ENCODE measurements at places on chromosomes 7 and 10.

DNA sequence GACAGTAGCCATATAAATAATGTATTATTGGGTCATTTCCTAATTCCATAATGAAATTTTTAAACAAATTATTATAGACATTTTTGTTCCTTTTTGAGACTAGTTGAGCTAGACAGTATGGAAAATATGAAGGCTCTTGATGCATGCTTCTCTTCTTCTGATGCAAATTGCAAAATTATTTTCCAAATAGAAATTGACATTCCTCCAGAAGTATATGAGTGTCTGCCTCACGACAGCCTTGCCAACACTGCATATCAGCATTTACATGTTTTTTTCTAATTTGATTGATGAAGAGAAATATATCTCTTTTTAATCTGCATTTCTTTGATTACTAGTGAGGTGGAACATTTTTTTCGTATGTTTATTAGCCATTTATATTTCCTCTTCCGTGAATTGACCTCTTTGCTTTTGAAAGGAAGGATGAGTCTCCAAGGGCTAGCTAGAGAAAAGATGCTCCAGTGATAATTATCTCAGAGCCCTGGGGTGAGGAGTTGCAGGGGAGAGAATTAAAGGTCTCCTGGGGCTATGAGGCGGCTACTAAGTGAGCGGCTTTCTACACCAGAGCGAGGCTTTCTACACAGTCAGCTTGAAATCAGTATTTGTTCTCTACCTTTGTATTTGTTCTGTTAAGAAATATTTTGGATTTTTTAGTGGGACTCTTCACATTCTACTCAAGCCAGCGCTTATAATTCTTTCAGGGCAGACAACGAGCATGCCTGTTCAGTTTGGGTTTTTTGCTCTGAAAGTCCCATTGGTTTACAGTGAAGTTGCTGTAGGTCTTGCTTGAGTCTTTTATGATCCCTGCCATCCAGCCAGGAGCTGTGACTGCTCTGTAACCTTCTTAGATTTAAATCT, 712.2 kb upstream of the GALNT17 start:
- DNase-seq: no peak

GRCh38 chr7:45579391-45579801, 5.2 kb downstream of the ADCY1 start:
- DNase-seq: no peak

DNA sequence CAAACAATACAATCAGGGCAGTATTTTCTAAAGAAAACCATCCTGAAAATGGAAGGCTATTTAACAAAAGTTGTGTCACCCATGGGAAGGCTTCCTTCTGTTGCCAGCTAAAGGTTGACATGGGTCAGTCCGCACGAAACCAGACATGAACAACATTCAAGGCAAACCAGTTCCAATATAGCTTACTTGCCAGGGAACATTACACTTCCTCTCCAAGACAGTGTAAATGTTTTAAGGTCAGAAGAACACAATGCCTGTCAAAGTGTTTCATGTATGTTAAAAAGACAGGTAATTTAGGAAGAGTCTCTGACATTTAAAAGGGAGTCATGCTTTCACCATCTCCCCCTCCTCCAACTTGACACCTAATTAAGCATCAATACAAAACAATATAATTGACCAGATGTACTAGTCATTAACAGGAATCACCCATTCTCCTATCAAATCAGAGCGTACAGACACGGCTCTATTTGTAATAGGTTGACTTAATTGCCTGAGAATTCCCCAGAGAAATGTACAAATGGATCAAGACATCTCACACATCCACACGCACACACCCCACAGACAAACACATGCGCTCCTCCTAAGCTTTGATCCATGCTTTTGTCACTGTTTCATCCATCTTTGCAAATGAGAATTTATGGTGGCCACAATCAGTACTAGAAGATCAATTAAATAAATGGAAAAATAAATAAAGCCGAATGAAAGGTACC, 69.5 kb downstream of the CACNA2D1 start:
- DNase-seq: no peak

- no peak for DNase-seq
These were observed 9.7 kb downstream of the HYCC1 start for GRCh38 chr7:23004247-23004520.

- DNase-seq: no peak
These were observed 78.7 kb downstream of the ZFAND4 start for GRCh38 chr10:45593938-45594275.

DNA sequence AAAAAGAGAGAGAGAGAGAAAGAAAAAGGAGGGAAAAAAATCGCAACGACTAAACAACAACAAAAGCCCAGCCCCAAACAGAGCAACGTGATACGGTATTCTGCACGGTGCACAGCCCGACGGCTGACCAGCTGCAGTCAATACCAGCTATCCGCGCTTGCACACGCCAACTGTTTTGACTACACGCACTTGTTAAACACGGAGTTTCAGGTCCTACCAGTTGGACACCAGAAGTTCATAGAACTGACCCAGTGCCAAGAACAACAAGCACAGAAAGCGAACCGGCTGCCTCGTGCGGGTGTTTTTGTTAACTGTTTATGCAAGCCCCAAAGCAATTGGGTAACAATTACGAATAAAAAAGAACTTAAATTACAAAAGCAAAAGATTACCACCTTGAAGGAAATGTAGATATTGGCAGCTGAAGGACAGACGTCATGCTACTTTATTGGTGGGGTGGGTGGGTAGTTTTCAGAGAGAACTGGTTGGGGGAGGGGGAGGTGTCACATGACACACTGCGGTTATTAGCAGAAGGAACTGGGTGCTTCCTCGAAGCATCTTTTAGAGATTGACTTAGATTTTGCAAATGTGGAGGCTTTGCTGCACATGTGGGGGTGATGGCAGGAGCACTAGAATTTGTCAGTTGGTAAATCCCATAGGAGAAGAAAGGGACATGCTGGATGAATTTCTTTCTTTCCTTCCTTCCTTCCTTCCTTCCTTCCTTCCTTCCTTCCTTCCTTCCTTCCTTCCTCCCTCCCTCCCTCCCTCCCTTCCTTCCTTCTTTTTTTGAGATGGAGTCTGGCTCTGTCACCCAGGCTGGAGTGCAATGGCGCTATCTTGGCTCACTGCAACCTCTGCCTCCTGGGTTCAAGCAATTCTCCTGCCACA, 110.6 kb upstream of the EFCAB10 start:
- no peak for DNase-seq

DNA sequence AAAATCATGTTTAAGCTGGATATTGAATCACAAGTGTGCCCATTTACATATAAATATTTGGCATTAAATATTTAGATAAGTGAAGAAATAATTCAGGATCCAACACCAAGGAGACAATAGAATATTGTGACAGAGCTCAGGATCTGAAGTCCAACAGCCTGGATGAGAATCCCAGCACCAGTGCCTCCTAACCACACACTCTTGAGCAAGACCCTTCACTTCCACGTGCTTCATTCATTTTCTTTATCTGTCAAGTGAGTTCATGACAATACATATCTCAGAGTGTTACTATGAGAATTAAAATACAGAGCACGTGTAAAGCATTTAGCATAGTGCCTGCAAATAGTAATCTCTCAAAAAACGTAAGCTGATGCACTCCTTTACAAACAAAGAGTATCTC, 78.4 kb upstream of the IKZF1 start:
- no peak for DNase-seq

DNA sequence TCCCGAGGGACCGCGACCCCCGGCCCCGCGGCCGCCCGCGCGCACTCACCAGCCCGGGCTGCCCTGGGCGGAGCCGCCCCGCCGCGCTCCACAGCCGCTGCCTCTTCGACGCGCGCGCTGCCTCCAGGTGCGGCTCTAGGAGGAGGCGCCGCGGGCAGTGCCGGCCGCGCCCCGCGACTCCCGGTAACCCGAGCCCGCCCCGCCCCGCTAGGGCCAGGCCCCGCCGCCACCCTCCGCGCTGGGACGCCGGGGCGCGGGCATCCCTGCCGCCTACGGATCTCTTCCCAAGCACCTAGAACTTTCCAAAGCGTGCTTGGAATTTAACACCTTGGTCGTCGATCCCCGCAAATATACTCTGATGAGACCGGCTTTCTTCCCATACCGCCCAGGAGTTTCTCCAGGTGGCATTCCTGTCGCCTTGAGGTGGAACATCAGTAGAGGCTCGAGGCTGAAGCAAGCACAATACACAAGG, at the start of gene SLC26A5:
Gene SLC26A5, minus strand, starts transcription at position 159 of the 472 bp plus-strand sequence. CDS start 24,693 bp downstream, outside the sequence.
- DNase-seq: no peak

GRCh38 chr10:100882671-100883311, 30.0 kb upstream of the SLF2 start:
- DNase-seq: no peak

DNA sequence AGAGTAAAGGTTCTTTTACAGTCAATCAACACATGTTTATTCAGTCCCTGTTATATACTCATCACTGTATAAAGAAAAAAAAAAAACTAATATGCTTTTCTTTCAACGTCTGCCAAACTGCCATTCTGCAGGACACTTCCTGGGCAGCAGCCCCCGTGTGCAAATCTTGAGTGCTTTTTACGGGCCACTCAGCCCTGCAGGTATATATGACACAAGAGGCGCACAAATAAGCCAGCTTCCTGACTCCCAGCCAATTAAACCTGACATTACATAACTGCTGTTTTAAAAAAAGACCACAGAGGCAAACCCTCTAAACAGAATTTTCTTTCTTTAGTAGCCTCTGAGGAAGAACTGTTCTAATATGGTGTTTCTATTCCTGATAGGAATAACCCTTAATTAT, 263.0 kb upstream of the NEBL start:
- DNase-seq: no peak

DNA sequence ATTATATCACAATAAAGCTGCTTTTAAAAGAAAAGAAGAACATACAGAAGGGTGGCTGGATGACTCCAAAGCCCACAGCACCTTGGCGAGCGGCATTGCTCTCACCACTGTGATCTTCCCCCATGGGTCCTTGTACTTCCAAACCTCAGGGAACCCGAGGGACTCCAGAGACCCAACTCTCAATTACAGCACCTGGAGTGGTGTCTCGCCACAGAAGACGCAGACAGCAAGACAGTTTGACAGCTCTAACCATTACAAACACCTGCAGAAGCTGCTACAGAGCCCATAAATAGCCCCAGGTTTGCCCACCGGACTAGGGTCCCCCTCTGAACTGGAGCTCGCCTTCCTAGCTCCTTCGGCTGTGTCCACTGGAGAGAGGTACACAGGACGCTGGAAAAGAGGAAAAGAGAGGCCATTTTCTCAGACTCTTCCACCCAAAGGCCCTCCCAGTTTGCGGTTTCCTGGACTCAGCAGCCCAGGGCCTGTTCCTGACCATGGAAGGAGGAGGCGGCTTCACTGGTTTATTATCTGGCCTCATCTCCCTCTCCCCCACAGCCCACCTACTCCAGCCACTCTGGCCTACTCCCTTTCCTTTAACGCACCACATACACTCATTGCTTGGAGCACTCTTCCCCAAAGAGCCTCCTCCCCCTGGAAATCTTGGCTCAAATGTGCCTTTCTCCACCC, 1.9 kb downstream of the PIK3AP1 start:
- no peak for DNase-seq

DNA sequence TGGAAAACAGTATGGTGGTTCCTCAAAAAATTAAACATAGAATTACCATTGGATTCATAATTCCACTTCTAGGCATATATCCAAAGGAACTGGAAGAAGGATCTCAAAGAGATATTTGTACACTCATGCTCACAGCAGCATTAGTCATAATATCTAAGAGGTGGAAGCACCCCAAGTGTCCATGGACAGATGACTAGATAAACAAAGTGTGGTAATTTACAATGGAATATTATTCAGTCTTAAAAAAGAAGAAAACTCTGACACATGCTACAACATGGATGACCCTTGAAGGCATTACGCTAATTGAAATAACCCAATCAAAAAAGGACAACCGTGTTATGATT, 594.2 kb downstream of the KCNMA1 start:
- no peak for DNase-seq

DNA sequence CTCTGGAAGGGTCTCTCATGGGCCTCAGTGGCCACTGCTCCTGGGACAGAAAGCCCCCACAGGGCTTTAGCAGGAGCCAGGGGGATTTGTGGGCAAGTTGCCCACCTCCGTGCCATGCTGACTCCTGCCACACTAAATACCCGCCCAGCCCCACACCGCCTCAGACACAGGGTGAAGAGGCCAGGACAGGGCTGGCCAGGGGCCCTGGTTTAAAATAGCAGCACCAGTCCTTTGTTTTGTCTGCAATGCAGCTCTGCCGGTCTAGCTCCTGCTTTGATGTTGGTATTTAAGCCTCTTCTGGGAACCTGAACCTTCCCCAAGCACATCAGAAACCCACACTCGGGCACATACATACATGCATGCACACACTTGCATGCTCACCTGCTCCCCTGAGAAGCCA, 14.4 kb upstream of the TNRC18 start:
- no peak for DNase-seq

- DNase-seq: no peak
These were observed 15.1 kb downstream of the CAMK2B start for GRCh38 chr7:44310221-44310848.

- DNase-seq: no peak
These were observed 207.3 kb upstream of the LRGUK start for GRCh38 chr7:133919810-133920209.

GRCh38 chr10:3210251-3210877, 37.8 kb upstream of the PITRM1 start:
- no peak for DNase-seq

DNA sequence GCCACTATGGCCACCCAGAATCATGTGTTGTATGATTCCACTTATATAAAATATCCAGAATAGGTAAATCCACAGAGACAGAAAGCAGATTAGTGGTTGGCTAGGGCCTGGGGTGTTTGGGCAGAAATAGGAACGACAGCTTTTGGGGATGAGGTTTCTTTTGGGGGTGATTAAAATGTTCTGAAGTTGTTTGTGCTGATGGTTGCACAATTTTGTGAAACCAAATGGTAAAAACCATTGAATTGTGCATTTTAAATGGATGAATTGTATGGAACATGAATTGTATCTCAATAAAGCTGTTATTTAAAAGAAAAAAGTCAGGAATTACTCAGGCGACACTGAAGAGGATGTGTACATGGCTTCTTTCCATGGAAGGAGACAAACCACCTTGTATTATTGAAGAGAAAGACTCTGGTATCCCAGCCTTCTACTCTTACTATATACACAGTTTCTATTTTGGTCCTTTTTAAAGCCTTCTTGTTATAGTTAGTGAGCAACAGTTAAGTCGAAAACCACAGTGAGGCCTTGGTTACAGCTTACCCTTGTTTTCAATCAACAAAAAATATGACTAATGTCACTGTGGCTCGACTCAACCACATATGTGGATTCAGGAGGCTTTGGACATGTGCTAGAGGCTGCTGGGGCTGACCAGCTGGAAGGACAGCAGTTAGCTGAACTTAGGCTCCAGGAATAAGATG, 57.1 kb upstream of the KMT2E start:
- DNase-seq: peak; percentile 74

- no peak for DNase-seq
These were observed 47.0 kb downstream of the CLRN3 start for GRCh38 chr10:127845756-127846155.

DNA sequence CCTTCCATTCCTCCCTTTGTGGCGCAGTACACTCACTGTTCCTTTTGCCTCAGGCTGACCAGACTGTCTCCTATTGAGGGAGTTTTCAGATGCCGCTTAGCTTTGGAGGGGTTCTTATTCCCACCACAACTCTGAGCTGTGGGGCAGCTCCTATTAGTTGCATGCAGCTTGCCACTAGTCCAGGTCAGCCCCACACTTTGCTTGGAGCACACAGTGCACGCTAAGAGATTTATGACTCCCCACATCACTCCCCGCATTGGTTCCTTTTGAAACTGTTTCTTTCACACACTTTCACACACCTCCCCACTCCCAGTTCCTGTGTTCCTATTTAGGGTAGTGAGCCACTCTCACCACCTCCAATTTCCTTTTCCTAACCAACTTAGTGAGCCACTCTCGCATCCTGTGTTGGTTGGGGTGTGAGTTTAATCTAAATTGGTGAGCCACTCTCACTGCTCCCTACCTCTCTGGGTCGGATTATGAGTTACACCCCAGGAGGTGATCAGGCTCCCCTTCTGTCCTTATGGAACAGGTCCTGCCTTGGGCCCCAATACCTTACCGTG, 10.4 kb upstream of the ZNF485 start:
- DNase-seq: no peak

All from SIG-M5 (cell line).